Smooth muscle cell of the brain vasculature (primary cell): ENCODE measurements at places on chromosomes 6 and 20.

DNA sequence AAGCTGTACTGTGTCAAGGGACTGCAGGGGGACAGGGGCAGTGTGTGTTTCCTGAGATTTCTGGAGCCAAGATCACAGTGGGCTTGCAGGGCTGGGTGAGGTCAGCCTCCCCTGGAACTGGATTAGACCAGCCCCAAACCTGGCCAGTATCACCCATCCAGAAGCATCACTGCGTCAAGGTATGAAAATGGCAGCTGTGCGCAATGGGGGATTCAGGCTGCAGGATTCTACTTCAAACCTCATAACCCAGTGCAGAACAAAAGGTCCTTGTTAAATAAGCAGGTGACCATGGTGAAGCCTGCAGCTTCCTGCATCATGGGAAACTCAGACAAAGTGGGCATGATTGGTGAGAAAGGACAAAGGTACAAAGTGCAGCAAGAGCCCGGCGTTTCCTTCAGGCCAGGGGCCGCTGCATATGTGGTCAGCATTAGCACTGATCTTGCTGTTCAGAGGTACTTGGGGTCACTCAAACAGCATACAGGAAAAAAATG lies 33.4 kb downstream of the TRAF3IP2 start:
- no peak for DNase-seq

- DNase-seq = no peak
Measured at GRCh38 chr6:45044510-45045252, 283.4 kb upstream of the RUNX2 start.

- no peak for DNase-seq
Measured at GRCh38 chr6:87391334-87391733, 16.4 kb upstream of the CFAP206 start.

DNA sequence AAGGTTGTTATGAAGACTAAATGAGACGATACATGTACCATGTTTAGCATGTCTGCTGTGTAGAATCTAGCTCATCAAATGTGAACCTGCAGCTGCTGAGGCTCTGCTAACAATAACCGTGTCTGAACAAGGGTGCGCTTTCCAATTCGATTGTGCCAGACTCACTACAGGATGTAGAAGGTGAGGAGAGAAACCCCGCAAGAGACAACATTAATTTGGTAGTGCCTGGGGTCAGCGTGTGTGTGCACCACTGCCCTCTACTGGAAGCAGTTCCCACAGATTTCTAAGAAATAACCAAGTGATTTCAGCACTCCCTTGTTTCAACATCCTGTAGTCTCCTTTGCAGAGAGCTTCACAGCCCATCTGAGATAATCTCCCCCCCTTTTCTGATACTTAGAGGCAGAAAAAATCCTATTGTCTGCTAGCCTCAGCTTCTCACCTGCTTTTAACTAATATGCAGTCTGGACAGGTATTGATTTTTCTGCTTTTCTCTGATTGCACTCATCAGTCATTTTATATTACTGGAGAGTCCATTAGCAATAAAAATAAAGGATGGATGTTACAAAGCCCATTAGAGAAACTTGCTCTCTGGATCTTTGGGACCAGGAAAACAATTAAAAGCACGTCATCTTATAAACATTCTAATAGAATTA lies 96.7 kb upstream of the BACH2 start:
- no peak for DNase-seq

DNA sequence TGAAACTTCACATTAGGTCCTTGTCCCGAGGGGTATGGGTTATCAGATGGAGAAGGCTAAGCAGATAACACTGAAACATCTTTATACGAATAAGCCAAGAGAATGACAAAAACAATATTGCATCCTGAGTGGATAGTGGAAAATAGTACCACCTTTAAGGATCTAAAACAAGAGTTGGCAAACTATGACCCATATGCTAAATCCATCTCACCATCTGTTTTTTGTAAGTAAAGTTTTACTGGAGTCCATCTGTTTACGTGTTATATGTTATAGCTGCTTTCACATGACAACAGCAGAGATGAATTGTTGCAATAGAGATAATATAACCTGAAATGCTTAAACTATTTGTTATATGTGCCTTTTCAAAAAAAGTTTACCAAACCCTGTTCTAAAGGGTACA lies 76.1 kb upstream of the TRDN start:
- DNase-seq = no peak

DNA sequence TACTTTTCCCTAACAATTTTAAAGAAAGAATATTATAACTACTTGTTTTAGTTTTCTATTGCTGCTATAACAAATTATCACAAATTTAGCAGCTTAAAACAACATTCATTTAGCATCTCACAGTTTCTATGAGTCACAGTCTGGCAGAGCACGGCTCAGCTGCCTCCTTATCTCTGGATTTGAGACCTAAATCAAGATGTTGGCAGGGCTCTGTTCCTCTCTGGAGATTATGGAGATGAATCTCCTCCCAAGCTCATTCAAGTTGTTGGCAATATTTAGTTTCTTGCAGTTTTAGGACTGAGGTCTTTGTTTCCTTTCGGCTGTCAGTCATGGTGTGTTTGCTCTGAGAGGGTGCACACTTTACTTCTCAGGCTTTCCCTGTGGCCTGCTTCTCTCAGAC lies 1065.8 kb upstream of the EYS start:
- DNase-seq = no peak
